Fibroblast of pulmonary artery (primary cell): ENCODE measurements at places on chromosomes 16 and 17.
A peak's percentile ranks its signal among the peaks of the same experiment; 100 is the strongest.

DNA sequence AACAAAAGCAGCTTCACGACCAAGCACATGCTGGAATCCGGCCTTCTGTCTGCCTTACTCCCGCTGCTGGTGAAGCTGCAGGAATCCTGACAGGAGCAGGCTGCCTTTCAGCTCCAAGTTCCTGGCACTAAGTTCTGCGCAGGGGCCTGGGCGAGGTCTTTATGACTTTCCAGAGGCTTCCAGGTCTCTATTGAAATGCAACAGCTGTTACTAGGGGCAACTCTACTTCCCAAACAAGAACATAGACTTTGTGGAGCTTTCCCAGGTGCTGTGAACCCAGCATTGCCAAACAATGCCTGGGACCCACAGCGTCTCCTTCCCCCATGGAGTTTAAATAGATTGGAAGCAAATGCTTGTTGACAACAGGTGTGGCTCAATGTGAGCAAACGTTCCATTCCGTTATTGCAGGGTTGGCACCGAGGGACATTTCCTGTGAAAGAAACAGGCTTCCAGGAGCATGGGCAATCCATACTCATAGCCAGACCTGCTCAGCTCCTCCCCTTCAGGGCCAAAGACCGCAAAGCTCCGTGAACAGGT is 156.0 kb downstream of the CDH13 start:
- DNase-seq = peak; percentile 22

GRCh38 chr16:87202346-87202745 is 114.8 kb downstream of the C16orf95 start:
- peak; percentile 47 for DNase-seq

GRCh38 chr16:57863434-57864160 is 61.3 kb upstream of the KIFC3 start:
- peak; percentile 84 for DNase-seq

GRCh38 chr17:45098869-45099616 is 33.3 kb downstream of the PLCD3 start:
- peak; percentile 82 for DNase-seq

- no peak for DNase-seq
Measured at GRCh38 chr17:71467719-71468118, 653.1 kb upstream of the SOX9 start.

- peak; percentile 74 for DNase-seq
Measured at GRCh38 chr17:42193969-42194899, at the start of gene GHDC. Gene GHDC (minus strand): TSS chr17:42194494. CDS start chr17:42193581, 913 bp downstream.

GRCh38 chr17:3794557-3795389 is 6.2 kb downstream of the ITGAE start:
- no peak for DNase-seq

GRCh38 chr16:19167710-19168370 is at the start of gene SYT17:
Gene SYT17 (plus strand): TSS chr16:19168240. CDS start chr16:19168647, 407 bp downstream.
- DNase-seq = peak; percentile 70

DNA sequence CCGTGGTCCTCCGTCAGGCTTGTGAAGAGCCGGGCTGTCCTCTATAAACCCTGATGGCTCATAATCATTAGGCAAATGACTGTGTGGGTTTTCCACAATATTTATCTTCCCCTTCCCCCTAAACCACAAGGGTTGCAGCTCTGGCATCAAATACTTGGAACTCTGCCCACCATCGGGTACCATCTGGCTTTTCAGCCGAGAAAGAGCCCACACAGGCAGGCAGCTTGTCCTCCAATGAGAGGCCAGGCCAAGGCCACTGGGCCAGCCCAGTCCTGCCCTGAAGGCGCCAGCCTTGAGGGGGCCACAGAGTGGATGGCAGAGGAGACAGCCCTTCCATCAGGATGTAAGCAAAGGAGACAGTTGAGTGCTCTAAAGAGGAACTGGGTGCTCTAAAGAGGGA is 31.8 kb upstream of the NAT9 start:
- DNase-seq = no peak

- DNase-seq = no peak
Measured at GRCh38 chr16:22726868-22727267, 87.1 kb upstream of the HS3ST2 start.

DNA sequence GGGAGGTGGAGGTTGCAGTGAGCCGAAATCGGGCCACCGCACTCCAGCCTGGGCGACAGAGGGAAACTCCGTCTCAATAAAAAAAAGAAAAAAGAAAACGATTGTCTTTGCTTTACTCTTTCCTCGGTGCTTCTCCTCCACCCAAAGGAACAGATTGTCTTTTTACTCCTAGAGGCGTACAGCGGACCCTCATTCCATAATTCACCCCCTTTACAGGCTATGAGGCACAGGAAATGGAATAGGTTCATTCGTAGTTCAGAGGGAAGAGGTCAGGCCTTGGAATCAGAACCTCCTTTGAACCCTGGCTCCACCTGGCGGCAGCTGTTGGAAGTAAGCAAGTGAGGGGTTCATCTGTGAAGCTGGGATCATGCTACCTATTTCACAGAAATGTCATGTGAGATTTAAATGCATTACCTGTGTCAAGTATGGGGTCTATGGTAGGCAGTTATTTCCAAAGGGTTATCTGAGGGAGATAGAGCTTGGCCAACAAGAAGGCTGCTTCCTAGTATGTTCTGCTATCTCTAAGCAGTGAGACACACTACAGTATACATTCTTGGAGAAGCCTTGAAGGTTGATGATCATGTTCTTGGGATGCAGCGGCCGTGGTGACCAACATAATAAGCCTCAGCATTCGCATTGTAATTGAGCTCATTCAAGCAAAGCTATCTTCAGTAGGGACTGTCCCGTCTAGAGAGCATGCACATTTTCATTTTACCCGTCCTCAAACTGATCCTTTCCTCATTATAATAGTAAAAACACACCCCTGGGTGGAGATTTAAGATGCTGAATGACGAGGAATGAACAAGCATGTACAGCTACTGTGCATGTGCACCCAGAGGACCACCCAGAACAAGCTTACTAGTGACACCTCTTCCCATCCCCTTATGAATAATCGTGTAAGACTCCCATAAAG is 18.7 kb upstream of the ZNF689 start:
- DNase-seq = peak; percentile 75

DNA sequence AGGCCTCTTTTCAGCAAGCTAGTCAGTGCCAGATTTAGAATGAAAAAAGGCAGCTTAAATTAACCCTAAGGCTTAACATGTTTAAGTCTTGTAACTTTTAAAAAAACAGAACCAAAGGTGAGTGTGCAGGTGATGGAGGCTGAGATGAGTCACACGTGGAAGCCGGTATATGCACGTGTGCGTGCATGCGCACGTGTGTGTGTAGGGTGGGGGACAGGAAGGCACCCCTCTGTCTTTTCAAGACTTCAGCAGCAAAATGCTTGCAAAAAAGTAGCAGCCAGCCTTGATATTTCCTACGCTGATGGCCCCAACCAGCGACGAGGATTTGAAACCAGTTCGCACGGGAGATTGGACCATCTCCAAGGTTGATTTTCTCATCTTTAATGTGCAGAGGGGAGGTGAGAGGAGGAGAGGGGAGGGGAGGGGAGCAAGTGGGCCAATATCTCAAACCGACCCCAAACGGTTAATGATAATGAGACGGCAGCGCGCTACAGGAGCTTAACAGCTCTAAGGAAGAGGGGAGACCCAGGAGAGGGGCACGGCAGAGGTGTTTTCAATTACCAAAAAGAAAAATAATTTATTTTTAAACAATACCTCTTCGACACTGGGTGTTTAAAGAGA is 154.7 kb downstream of the ZNF423 start:
- DNase-seq = no peak

DNA sequence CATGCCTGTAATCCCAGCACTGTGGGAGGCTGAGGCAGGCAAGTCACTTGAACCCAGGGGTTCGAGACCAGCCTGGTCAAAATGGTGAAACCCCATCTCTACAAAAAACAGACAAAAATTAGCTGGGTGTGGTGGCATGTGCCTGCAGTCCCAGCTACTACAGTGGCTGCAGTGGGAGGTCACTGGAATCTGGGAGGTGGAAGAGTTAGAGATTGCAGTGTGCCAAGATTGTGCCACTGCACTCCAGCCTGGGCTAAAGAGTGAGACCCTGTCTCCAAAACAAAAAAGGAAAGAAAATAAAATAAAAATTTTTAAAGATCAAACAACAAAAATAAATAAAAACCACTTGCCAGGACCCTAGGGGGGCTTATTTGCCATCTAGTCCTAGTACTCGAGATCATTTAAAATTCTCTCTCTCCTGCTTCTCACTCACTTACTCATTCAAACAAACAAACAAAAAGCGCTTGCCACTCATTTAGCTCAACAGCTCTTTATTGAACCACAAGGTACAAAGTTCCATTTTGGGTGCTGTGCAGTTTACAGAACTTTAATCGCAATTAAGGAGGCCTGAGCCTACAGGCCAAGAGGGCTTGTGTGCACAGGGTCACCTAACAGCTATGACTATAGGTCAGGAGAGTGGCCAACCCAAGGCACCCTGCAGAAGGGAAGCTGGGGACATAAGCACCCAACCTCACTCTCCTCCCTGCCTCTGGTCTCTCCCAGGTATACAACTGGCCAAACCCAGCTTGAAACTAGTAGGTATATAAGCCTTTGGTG is 4.4 kb downstream of the CHD9NB start:
- no peak for DNase-seq

- DNase-seq = no peak
Measured at GRCh38 chr16:4450931-4451519, 23.4 kb downstream of the NMRAL1 start.

- peak; percentile 30 for DNase-seq
Measured at GRCh38 chr16:20023190-20023589, 50.5 kb downstream of the GPR139 start.

DNA sequence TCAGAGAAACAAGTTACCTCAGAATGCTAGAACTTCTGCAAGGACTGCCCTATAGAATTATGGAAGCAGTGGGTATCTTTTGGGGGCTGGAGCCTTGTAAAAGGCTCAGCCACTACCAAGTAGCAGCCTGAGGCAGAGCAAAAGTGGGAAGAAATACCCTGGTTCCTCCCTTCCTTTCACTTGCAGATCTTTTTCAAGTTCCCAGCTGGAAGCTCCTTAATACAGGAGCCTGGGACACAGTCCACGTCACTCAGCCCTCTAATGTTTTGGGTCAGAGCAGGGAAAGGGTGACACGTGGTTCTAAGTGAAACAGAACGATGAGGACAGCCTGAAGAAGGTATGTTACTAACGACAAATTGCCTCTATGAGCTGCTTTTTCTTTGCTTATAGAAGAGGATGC is 93.1 kb downstream of the CNTNAP4 start:
- no peak for DNase-seq

DNA sequence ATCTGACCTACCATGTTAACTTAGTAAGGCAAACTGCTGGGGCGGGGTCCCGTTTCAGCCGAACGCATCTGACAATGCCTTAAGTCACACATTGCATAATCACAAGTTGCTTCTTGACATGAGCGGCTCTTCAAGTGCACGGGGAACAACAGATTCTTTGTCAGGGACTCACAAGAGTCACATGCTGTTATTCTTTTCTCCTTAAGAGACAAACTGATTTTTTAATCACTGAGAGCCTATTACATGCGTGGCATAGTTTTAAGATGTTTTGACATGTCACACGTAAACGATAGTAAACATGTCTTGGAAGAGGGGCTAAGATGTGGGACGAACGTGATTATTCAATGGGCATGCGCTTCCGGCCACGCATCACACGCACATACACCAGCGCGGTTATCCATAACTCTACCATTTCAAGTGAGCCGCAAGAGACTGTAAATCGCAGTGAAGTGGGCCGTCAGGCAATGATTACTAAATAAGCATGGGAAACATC is 63.4 kb downstream of the ADCY9 start:
- no peak for DNase-seq
